ENCODE measurements at places on chromosomes 5 and 9. TPM values are rescaled to one million over a fixed set of nuclear protein-coding genes. Genes with fewer than 3 reads are reported as not detected.

Gene ANKRD33B
- total RNA-seq: 11.0 TPM

Gene KCNMB1
- not detected for total RNA-seq

Gene TRIM36
- total RNA-seq: 1.5 TPM

Gene CCL27
- total RNA-seq: not detected

Gene TOR4A
- 28.4 TPM for total RNA-seq

Measured in A549 treated with Mapracorat at 1 μM for 4 hours (cell line).